ENCODE measurements at places on chromosomes 7 and 10.
A peak's percentile ranks its signal among the peaks of the same experiment; 100 is the strongest.

DNA sequence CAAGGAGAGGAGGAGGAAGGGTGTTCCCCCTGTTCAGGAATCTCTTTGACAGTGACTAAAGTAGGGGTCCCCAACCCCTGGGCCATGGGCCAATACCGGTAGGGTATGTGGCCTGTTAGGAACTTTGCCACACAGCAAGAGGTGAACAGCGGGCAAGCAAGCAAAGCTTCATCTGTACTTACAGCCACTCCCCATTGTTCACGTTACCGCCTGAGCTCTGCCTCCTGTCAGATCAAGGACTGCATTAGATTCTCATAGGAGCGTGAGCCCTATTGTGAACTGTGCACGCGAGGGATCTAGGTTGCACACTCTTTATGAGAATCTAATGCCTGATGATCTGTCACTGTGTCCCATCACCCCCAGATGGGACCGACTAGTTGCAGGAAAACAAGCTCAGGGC is 201.6 kb downstream of the CAMK1D start:
- DNase-seq = no peak

GRCh38 chr7:117127585-117128168 is 174.4 kb downstream of the ST7 start:
- DNase-seq = peak; percentile 53

DNA sequence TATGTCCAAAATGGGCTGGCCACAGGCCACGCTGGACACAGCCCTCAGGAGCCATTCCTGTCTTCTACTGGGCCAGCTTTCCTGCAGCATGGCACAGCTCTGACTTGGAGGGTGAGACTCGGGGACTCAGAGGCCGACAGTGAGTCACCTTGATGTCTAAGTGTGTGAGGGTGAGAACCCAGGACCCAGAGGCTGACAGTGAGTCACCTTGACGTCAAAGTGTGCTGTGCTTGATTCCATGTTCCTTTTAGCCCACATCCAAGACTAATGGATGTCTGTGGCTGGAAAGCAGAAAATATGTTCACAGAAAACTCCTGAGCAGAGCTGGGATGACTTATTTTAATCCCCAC is 6.0 kb upstream of the FAM170B start:
- no peak for DNase-seq

GRCh38 chr10:100995181-100995580 is 4.4 kb upstream of the LZTS2 start:
- DNase-seq = no peak

DNA sequence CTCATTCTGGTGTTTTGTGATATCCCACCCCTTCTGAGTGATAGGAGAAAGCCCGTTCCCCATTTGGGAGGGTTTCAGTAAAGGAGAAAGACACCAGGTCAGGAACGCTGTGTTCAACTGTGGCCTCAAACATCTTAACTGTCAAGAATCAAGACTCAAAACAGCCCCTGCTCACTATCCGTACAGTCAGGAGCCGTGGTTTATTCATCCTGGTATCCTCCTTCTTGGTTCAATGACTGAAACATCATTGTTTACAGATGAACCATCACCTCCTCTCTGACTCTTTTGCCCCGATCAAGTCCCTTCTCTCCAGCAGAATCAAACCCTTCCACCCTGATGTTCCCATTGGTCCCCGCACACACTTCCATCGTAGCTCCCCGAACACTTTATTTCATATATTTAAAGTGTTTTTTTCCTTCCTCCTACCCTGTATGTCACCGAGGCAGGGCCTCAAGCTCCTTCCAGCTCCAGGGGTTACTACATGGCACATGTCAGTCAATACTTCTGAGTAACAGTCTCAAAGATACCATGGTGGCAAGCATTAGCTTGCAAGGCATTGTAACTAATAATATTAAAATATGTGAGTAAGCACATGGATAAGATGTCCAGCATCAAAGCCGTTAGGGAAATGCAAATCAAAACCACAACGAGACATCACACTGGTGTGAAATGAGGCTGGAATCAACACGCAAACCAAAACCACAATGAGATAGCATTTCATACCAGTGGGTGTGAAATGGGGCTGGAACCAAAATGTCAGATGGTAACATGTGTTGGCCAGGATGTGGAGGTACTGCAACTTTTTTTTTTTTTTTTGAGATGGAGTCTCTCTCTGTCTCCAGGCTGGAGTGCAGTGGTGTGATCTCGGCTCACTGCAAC is 124.7 kb upstream of the C1QL3 start:
- DNase-seq = no peak

DNA sequence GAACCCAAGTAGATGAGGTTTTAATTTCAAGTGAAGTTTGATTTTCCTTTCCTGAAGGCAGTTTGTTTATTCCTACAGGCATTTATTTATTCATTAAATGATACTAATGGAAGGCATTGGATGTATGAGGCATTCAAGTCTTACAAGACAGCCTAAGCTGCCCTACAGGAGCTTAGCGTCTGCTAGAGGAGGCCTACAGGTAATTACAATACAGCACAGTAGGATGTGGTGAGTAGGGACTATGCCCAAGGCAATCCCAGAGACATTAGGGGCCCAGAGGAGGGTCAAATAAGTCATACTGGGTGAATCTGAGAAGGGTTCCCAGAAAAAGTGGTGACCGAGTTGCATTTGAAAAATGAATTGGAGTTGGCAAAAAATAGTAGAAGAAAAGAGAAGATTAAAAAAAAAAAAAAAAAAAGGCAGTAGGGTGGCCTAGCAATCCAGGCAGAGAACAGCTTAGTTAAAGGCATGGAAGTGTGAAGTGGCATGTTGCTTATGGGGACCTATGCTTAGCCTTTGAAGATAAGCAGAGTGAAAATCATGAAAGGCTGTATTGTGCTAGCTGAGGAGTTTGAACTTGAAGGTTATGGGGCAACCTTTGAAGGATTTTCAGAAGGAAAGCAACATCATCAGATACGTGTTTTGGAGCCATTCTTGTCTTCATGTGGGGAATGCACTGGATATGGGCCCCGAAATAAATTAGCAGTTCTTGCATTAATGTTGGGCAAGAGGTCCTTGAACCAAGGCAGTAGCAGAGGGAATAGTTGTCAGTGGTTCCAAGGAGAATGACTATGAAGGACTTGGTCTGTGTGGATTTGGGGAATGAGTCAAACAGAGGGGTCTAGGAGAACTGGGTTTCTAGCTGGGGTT is 65.5 kb downstream of the SNX10 start:
- no peak for DNase-seq

All from SK-N-MC (cell line).